Sigmoid colon (tissue), 7 donors: ENCODE measurements at places on chromosomes 5 and 9. TPM values are rescaled to one million over a fixed set of nuclear protein-coding genes. Genes with fewer than 3 reads are reported as not detected.

DNA sequence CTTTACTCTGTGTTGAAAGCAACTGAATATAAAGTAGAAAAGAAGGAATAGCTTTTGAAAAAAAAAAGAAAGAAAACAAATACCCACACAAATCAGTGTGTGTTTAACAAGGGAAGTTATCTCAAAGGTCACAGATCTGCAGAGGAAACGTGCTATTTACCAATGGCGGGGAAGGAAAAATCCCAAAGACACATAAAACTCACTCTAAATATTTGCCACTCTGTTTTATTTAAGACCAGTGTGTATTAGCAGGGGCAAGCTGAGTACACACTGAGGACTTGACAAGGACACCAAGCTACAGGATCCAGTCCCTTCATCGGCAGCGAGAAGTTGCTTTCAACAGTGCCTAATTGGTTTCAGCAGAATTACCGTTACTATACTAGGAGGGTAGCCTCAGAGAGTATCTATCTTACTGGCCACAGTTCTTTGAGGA, 252.5 kb downstream of the DEPDC1B start:
- no peak for DNase-seq
- H3K27me3 ChIP-seq, result no peaks in the 10 kb centered on the region
- no peaks in the 10 kb centered on the region for H3K36me3 ChIP-seq
- no peak overlapping the region for H3K27ac ChIP-seq
- no peaks in the 10 kb centered on the region for H3K4me1 ChIP-seq

GRCh38 chr9:34566322-34566721, 23.2 kb downstream of the CNTFR start:
- no peaks in the 10 kb centered on the region for H3K36me3 ChIP-seq
- H3K4me3 ChIP-seq, result no peak overlapping the region
- no peak for DNase-seq
- H3K27ac ChIP-seq, result no peak overlapping the region

DNA sequence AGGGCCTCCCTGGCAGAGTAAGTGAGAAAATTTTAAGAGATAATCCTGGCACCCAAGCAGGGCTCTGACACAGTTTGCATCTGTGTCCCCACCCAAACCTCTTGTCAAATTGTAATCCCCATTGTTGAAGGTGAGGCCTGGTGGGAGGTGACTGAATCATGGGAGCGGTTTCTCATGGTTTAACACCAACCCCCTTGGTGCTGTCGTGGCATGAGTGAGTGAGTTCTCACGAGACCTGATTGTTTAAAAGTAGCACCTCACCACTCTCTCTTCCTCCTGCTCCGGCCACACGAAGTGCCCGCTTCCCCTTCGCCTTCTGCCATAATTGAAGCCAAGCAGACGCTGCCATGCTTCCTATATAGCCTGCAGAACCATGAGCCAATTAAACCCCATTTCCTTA, 80.1 kb downstream of the FBXW11 start:
- no peaks in the 10 kb centered on the region for H3K27me3 ChIP-seq
- no peaks in the 10 kb centered on the region for H3K36me3 ChIP-seq
- no peak overlapping the region for H3K27ac ChIP-seq
- H3K4me1 ChIP-seq, result peaks cover 17% of the 10 kb centered on the region

- DNase-seq, result no peak
- H3K4me3 ChIP-seq, result no peak overlapping the region
- no peaks in the 10 kb centered on the region for H3K36me3 ChIP-seq
- no peaks in the 10 kb centered on the region for H3K4me1 ChIP-seq
- no peaks in the 10 kb centered on the region for H3K27me3 ChIP-seq
- no peak overlapping the region for H3K27ac ChIP-seq
Measured at GRCh38 chr9:68940573-68940972, 73.3 kb downstream of the PRKACG start.

GRCh38 chr5:94689908-94690307, 71.4 kb downstream of the SLF1 start:
- H3K27me3 ChIP-seq, result no peaks in the 10 kb centered on the region
- H3K27ac ChIP-seq, result no peak overlapping the region
- H3K36me3 ChIP-seq, result no peaks in the 10 kb centered on the region
- H3K4me3 ChIP-seq, result no peak overlapping the region
- DNase-seq, result no peak
- H3K4me1 ChIP-seq, result no peaks in the 10 kb centered on the region

DNA sequence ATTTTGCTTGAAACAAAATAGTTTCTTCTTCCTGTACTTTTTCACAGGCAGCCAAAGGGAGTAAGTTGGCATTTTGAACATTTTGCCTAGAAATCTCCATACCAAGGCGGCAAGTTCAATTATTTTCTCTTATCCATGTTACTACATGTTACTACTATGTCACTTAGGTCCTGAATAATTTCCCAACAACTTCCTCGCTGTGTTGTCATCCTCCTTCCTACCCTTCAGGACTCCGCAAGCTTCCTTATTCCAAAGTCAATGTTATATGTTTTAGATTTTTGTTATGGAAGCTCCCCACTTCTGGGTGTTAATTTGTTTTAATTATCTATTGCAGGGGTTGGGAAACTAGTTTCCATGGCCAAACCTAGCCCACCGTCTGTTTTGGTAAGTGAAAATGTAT, 9.9 kb upstream of the B4GALT1 start:
- H3K27ac ChIP-seq, result no peak overlapping the region
- no peaks in the 10 kb centered on the region for H3K36me3 ChIP-seq

GRCh38 chr9:73596321-73596720, 444.7 kb downstream of the ANXA1 start:
- DNase-seq, result no peak
- H3K4me1 ChIP-seq, result no peaks in the 10 kb centered on the region
- no peaks in the 10 kb centered on the region for H3K27me3 ChIP-seq
- H3K4me3 ChIP-seq, result no peak overlapping the region
- no peak overlapping the region for H3K27ac ChIP-seq
- no peaks in the 10 kb centered on the region for H3K36me3 ChIP-seq

GRCh38 chr9:132447346-132447745, 37.3 kb downstream of the CFAP77 start:
- H3K27me3 ChIP-seq, result peaks cover 10% of the 10 kb centered on the region
- no peaks in the 10 kb centered on the region for H3K4me1 ChIP-seq
- H3K36me3 ChIP-seq, result no peaks in the 10 kb centered on the region

GRCh38 chr5:138654281-138654867, 79.2 kb upstream of the HSPA9 start:
- no peak overlapping the region for H3K27ac ChIP-seq
- H3K4me3 ChIP-seq, result no peak overlapping the region
- no peaks in the 10 kb centered on the region for H3K36me3 ChIP-seq
- no peaks in the 10 kb centered on the region for H3K27me3 ChIP-seq

Gene GAPT
- 0.28 TPM for total RNA-seq

Gene PCSK1
- total RNA-seq, result 1.8 TPM

Gene PCDHB14
- total RNA-seq, result 6.3 TPM

Gene S1PR3
- total RNA-seq, result 22.3 TPM

Gene CDKN2B-AS1
- 2.0 TPM for total RNA-seq

Gene PCA3
- total RNA-seq, result under 0.01 TPM
